ENCODE measurements at places on chromosomes 2 and 18.

DNA sequence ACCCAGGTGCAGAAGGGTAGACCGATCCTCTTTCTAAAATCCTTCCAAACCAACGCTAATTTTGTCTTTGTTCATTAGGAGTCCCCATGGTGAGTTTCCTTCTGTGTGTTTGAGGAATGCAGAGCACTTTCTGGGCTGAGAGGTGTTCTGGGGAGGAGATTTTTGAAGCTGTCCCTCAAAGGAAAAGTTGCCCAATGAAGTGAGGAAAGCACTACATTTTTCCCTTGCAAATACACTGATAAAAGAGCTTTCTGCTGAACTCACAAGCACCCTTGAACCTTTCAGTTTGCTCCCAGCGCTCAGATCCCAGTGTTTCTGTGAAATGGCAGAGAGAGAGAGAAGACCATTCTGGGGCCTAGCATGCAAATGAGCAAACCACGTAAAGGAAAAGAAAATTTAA is 299.6 kb upstream of the FANCL start:
- DNase-seq, result no peak

DNA sequence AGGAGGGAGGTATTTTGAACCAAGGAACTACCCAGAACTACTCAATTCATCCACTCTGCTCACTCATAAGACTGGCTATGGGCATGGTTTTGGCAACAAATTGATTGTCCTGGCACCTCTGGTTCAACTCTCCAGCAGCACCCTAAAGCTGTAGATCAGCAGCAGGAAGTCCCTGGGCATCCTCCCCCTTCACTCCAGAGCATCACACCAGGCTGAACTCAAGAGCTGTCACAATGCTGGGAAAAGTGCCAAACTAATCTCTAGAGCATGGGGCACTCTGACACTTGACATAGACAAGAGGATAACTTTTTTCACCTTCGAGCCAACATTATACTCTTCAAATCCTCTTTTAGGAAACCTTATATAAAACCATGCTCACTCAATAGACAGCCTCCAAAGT is 154.1 kb upstream of the RBBP8 start:
- DNase-seq, result no peak

- DNase-seq, result no peak
Measured at GRCh38 chr2:234322766-234323465, 174.0 kb downstream of the ARL4C start.

DNA sequence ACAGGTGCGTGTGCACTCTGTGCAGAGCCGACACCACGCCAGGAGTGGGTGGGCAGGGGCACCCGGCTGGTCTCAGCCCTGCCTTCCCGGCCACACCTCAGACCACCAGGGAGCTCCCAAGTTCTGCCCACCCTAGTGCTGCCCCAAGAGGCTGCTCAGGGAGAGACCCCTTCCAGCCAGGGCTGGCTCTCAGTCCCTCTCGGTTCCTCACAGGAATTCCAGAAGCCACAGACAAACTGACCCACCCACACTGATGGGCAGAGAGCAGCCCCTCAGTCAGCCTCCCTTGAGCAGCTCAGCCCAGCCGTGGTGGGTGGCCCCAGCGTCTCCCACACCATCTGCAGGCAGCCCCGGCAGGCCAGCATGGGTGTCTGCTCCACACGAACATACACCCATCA is 33.8 kb downstream of the GPC1 start:
- DNase-seq, result no peak

GRCh38 chr2:45759310-45759851 is 107.9 kb downstream of the PRKCE start:
- DNase-seq, result no peak

GRCh38 chr2:205642599-205643356 is 39.5 kb upstream of the NRP2 start:
- no peak for DNase-seq

DNA sequence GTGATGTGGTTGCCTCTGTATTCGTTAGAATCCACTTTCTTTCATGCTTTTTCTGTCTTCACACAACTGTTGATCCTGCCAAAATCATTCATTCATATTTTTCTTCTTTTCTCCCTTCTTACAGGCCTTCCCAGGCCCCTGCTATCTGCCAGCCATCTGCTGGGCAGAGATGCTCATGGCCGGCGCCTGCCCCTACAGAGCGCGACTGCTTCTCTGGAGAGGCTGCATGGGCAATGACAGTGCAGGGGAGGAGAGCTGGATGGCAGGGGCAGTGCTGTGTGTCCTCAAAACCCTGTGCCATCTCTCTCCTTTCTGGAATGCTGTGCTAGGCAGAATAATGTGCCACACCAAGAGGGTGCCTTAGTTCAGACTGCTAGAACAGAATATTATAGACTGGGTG is 125.2 kb downstream of the INHBB start:
- DNase-seq, result no peak

DNA sequence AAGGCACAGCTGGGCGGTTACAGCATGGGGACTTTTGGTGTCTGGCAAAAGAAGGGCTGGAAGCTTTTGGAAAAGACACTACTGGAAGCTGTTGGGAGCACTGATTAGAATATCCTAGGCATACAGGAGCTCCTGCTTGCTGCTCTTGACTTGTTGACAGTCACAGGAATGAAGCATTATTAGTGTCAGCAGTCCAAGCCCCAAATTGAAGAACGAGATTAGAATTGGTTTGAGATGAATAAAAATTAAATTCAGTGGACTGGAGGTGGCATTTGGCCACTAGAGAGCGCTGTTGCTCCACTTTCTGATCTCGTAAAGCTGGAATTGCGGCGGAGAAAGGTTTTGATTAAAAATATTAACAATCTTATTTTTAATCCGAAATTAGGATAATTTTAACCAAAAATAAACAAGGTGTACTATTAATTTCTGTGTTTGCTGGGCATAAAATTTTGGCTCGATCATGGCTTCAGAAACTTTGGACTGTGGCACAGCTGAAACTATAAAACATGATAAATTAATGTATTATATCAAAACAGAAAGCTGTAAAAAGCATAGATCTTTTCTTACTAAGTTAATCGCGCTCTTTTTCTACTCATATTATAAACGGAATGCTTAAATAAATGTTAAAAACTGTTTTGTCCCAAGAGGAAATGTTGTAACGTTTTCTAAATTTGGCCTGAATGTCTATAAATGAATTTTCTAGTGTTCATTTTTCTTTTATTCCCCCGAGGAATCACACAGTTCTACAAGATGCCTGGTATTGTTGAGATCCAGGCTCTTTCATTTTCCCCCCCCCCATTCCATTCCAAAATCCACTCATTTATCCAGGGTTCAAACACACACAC is 2.4 kb upstream of the HOXD8 start:
- peak; percentile 43 for DNase-seq

- no peak for DNase-seq
Measured at GRCh38 chr2:212970132-212970531, 181.3 kb downstream of the IKZF2 start.

DNA sequence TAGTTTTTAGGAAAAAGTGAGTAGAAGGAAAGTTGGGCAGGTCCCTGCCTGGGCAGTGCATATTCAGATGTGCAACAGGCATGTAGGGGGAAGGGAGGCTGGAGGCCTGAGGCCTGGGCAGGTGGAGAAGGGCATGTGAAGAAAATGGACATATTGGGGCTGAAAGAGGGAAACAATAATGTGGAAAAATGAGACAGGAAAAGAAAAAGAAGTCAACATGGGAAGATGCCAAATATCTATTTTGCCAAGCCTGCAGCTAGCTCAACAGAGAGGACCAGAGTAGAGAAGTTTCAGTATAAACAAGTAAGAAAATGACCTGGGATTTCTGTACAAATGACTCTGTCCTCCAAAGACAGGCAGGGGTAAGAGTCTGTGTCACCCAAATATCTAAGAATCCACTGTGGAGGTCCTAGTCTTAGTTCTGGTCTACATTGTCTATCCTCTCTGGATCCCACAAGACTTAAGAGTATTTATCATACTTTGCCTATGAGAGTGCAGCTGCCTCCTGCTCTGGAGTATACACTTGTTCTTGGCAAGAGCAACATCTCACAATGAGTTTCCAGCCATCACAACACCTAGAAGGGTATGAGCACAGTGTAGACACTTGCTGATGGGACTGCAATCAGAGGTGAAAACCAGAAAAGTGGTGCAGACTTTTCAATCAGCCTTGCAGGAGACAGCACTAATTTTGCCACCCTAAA is 80.2 kb downstream of the CLHC1 start:
- no peak for DNase-seq

DNA sequence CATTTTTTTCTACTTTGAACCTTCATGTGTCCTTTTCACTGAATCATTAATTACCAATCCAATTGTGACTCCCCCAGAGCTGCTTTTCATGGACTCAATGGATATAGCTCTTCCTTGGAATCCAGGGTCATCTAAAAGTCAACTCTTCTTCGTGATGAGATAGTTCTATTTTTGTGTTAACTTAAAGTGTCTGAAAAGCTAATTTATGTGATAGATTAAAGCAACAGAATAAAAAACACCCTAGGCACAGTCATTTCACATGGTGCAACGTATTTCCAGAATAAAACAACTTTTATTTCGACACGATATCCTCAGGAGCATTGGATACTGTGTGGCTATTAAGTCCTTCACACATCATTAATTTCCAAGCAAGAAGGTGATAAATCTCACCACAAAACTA is 250.6 kb upstream of the SPHKAP start:
- DNase-seq, result no peak

DNA sequence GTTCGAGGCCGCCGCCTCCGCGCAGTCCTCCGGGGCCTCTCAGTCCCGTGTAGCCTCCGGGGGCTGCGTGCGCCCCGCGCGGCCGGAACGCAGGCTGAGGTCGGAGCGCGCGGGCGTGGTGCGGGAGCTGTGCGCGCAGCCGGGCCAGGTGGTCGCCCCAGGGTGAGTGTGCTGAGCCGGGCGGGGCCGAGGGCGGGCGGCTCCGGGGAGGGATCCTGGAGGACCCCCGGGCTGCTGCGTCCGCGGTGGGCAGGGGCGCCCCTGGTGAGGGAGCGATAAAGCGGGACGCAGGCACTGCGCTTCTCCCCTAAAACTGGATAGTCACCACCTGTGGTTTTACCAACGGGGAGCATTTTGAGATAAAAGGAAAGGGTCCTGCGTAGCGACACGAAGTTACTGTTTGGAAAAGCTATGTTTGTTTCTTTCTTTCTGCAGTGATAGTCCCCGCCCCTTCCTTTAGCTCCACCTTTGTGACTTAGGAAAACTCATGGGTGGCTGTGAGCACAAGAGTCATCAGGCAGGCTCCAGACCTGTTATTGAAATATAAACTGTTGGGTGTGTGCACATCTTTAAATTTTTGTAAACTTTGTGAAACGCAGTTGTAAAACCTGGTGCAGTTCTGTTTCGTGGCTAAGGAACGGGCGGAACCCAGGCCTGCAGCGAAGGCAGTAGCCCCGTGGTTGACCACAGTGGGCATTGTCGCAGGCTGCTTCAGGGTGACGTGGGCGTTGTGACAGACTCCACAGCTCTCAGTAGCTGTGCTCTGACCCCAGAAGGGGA is 687 bp downstream of the CTDP1 start:
- peak; percentile 50 for DNase-seq

DNA sequence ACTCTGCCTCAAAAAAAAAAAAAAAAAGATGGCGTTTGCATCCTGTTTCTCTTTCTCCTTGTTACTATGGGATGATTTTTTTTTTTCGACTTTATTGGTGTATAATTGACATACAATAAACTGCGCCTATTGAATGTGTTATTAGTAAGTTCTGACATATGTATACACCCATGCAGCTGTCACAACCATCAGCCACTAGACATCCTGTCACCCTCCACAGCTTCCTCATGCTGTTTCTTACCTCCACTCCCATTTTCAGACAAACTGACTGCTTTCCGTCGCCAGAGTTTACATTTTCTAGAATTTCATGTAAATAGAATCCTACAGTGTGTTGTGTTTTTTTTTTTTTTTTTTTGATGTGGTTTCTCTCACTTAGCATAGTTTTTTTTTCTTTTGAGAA is 27.9 kb downstream of the RRM2 start:
- peak; percentile 61 for DNase-seq

GRCh38 chr2:136517716-136518115 is 247.6 kb upstream of the THSD7B start:
- no peak for DNase-seq

DNA sequence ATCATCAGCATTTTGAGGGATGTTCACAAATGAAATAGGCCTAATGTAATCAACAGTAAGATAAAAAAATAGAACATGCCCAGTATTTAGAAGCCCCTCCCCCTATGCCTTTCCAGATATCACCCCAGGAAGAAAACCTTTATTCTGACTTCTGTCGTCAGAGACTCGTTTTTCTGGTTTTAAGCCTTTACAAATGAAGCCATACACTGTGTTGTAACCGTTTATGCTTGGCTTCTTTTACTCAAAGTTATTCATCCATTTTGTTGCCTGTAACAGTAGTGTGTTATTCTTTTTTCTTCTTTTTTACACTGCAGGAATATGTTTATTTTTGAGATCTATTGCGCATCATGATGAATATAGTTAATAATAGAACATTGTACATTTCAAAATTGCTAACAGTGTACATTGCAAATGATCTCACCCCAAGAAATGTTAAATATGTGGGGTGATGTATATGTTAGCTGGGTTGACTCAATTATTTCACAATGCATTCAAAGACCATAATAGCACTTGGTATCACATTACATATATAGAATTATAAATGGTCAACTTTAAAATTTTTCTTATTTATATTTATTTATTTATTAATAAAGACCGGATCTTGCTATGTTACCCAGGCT is 28.1 kb upstream of the PNPT1 start:
- DNase-seq, result no peak
